ENCODE measurements at places on chromosomes 12 and 14. TPM values are rescaled to one million over a fixed set of nuclear protein-coding genes. Genes with fewer than 3 reads are reported as not detected.

GRCh38 chr12:126558810-126559209 is 1493.6 kb downstream of the AACS start:
- no peak for DNase-seq

DNA sequence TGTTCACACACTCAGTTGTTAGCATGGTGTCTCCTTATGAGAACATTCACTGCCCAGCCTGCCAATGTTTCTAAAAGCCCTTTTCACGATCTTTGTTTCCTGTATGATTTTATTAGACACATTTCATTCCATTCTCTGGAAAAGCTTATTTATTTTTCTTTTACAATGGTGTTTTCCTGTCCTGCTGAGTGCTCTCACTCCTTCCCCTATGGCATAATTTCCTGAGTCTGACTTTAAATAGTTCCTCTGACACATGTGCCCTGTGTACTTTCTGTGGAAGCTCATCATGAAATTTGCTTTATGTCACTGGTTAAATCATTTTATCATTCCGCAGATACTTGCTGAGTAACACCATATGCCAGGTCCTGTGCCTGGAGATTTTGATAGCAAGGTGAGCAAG is 612.0 kb downstream of the FLRT2 start:
- no peak for DNase-seq

- no peak for DNase-seq
Observed at GRCh38 chr14:35243956-35244355, 48.2 kb upstream of the PSMA6 start.

- no peak for DNase-seq
Observed at GRCh38 chr12:93743999-93744689, 67.0 kb downstream of the CRADD start.

GRCh38 chr12:13539051-13539450 is 342.5 kb downstream of the EMP1 start:
- DNase-seq: no peak

IL31 gene
- not detected for total RNA-seq

LALBA gene
- not detected for total RNA-seq

DNA sequence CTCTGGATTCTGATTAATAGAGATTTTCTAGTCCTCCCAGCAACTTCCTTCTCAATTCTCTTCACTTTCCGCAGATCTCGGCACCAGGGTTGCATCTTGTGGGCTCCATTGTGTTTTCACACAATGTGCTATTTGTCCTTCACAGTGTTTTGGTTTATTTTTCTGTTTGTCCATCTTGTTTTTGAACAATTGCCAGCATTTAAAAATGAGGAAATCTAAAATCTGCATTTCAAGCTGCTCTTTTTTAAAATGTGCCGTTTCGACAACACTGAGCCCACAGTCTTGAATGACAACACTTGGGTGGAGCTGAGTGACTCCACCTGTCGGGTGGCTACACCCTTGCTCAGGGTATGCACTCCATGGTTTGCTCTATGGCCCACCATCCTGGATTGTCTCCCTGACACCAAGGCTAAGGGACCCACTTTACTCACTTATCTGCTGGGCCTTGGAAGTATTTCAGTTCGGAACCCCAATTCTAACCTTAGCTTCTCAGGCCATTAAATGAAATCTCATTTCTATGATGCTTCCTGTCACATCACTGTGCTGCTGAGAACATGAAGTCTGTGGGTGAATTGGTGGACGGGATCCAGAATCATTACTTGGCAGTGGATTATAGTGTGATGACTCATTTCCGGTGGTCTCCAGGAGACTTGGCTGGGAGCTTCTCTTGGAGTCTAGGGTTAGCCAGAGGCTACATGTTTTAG is 3.4 kb upstream of the MYRFL start:
- peak; percentile 28 for DNase-seq

GRCh38 chr14:70084226-70084625 is 104.5 kb downstream of the SLC8A3 start:
- no peak for DNase-seq

DNA sequence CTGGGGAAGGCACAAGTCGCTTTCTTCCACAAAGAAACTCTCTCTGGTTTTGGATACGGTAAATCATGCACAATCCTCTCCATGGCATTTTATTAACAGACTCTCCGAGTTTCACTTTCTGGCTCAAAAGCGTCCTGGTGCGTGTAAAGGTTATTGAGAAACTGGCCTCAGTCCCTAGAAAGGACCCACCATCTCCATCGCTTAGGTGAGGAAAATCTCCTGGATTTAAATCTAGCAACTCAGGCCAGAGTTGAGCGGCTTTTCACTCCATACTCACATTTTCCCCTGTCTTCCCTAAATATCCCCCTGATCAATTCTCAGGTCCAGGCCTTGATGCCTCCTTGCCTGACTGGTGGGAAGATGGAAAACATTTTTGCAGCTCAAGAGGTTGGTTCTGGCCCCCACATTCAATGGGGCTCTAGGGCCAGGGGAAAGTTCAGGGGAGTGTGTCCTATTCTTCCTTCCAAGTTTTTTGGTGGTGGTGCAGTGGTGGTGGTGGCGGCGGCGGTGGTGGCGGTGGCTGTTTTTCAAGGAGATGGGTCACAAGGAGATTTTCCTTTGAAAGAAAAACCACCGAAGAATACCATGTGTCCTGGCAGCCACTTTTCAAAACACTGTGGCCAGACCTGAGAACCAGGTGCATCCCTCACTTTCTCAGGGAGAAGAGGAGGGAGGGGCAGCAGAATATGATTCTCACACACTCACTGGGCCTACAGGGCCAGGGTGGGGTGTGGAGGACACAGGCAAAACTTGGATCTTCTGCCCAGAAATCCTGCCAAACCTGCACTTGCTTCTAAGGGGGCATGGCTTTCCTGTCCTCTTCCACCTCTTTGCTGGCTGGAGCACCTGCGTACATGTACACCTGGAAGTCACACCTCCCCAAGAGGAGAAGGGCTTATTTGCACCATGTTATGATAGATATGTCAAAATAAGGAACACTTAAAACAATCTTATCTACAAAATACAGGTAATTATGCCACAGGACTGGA is 46.7 kb upstream of the PNMA1 start:
- DNase-seq: no peak

- DNase-seq: no peak
Observed at GRCh38 chr12:1811281-1811947, 9.0 kb upstream of the LRTM2 start.

- no peak for DNase-seq
Observed at GRCh38 chr12:26179826-26180225, 15.5 kb upstream of the SSPN start.

DDX55 gene
- total RNA-seq: 25.0 TPM

GRCh38 chr14:96584199-96584906 is 82.2 kb downstream of the PAPOLA start:
- DNase-seq: no peak

- DNase-seq: no peak
Observed at GRCh38 chr14:54003064-54003463, 46.4 kb upstream of the BMP4 start.

DNA sequence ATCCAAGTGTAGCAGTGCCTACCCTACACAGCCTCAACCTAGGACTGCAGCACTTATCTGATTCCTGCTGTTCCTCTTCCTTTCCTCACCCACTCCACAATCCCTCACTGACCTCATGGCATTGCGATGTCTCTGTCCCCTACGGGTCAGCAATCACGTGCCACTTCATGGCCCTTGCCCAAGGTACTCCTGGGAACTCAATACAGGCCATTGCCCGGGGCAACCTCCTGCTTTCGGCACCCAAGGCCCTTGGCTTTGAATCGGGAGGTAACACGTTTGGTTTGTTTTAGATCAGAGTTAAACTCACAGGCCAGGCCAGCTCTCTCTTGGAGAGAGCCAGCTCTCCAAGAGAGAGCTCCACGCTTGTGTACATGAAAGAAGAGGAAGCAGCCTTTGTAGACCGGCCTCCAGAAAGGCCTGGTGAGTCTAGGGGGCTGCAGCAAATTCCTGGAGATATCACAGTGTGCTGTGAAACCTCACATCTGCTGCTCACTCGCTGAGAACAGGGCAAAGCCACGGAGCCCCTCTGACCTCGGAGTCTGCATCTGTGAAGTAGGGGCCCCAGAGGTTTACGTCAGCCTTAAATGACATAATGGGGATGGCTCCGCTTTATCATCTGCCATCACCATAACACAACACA is 12.2 kb downstream of the CLMN start:
- DNase-seq: no peak

DNA sequence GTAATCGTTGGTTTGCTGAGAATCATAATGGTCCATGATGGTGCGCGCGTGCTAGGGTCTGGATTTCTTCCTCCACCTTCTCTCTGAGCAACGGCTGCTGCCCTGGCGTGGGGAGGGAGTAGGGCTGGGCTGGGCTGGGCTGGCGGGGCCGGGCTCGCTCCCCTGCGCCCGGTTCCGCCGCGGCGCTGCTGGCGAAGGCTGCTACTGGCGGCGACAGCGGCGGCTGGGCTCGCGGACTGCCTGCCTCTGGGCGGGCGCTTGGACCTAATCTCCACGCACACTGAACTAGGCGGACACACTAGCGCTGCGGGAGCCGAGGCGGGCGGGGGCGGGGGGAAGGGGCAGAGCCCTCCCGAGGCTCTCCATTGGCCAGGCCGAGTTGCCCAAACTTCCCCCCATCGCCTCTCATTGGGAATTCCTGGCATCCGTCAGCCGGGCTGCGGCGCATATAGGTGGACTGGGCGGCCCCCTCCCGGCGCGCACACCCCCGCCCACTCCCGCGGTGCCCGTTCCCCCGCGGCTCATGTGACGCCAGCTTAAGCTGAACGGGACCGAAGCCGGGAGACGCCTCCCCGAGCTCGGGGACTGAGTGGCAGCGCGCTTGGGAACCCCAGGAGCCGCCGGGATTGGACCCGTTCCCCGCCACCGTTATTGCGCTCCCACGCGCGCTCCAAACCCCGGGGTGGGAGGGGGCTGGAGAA is at the start of gene ACTN1:
Gene ACTN1, minus strand, starts transcription at position 282 of the 701 bp plus-strand sequence. Its CDS starts 246 bp downstream, at position 36.
- peak; percentile 91 for DNase-seq
